ENCODE measurements at places on chromosomes 7 and 10.

GRCh38 chr7:53596230-53596629 lies 560.8 kb downstream of the POM121L12 start:
- DNase-seq = no peak

DNA sequence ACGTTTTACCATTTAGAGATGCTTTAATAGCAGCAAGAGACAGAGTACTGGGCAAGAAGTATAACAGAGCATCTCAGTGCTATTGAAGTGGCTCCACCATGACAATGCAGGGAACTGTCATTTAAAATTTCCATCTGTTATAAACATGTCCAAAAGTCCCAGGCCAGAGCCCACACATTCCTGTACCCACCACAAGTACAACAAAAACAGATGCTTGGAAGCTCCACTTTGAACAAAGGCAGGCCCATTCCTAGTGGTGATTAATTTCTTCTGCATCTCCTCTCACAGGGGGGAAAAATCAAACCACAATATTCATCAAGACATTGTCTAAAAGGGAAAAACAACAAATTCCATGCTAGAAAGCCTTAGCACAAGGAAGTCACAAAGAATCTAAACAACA lies 627.9 kb downstream of the PARD3 start:
- DNase-seq = no peak

DNA sequence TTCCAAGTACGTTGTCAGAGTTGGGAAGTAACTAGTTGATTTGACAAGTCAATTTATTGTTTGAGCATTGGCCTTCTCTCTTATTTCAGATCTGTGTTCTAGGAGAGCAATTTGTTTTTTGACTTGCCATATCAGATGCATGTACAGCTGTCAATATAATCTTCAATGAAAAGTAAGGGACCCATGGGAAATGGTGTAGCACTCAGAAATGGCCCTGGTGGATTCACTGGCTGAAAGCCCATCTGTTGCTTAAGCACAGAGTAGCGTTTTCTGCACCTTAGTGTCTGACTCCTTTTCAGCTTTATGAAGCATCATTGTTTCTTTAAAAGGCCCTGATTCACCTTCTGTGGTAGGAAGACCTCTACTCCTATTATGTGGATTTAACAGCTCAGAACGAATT lies 10.2 kb downstream of the GARS1 start:
- no peak for DNase-seq

GRCh38 chr7:150931199-150931869 lies 46.8 kb downstream of the KCNH2 start:
- DNase-seq = no peak

GRCh38 chr10:70455213-70455630 lies 13.7 kb upstream of the NODAL start:
- no peak for DNase-seq

- no peak for DNase-seq
These were observed 48.6 kb downstream of the CLEC2L start for GRCh38 chr7:139572071-139572470.

GRCh38 chr7:124351950-124352349 lies 319.1 kb upstream of the TMEM229A start:
- DNase-seq = no peak

GRCh38 chr7:128705891-128706333 lies 33.2 kb upstream of the CALU start:
- no peak for DNase-seq

- no peak for DNase-seq
These were observed 311.9 kb downstream of the GRM8 start for GRCh38 chr7:126940723-126941307.

GRCh38 chr10:124403548-124403947 lies 15.2 kb downstream of the OAT start:
- no peak for DNase-seq

DNA sequence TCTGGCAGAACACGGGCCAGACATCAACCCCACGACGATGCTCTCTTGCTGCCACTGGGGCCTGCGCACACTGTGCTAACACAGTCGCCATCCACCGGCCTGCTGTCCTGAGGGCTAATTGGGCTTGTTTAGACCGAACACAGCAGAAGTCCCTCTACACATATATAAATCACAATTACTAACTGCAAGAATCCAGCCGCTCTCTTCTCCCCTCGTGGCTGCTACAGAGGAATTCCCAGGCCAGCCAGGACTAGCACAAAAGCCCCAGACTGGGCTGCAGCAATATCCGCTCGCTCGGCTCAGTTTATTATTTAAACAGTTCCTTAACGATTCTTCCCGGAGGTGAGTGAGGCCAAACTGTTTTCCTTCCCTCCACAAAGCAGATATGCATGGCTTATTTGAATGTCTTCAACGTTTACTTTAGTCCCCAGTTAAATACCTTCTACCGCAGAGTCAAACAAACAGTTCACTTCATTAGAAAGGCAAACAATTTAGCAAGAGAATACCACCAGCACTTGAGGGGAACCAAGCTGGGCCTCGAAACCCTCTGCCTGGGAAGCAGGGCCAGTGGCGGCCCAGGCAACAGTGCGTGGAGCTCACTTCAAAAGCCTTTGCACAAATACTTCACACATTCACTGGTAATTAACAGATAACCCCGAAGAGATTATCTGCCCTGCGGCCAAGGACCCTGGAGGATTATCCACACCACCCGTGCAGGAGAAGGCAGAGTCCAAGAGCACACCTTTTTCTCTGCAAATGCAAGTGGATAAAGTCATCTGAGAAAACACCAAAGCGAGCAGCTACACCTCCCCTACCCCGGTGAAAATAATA lies 145.3 kb downstream of the GLI3 start:
- no peak for DNase-seq

DNA sequence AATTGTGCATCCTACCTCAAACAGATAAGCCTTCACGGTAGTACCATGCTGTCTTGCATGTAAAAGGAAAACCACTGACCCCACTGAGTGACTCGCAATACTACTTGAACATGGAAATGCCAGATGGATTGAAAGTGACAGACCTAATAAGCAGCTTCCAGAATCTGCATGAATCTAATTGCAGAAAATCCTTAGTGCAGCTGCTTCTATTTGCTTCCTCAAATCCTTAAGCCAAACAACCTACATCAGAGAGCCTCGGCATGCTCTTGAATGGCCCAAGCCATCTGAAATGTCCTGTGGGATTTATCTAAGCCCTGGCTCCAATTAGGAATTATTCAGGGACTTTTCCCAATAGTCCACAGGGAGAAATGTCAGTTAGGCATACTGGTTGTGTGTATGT lies 509.5 kb upstream of the CELF2 start:
- DNase-seq = no peak

- no peak for DNase-seq
These were observed 37.0 kb upstream of the DNAJB6 start for GRCh38 chr7:157299613-157300368.

DNA sequence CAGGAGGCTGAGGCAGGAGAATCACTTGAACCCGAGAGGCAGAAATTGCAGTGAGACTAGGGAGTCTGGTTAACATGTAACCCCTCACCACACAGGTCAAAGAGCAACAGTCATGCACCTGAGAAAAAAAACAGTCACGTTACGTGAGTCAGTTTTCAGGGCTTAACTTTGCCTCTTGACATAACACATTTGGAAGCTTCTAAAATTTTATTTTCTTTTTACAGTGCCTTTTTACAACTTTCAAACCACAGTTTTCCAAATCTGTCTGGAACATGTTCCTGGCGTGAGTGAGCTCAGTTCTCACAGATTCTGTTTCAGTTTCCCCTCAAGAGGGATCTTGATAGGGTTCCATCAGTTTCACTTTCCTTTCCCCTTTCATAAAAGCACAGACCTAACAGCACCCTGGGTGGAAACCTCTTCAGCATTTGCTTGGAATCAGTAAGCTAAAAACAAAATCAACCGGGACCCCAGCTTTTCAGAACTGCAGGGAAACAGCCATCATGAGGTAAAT lies 4.4 kb downstream of the IFIT3 start:
- no peak for DNase-seq

- peak; percentile 52 for DNase-seq
These were observed 1.1 kb downstream of the TTYH3 start for GRCh38 chr7:2632733-2633537.

GRCh38 chr10:74612195-74612594 lies 214.2 kb upstream of the KAT6B start:
- DNase-seq = no peak

DNA sequence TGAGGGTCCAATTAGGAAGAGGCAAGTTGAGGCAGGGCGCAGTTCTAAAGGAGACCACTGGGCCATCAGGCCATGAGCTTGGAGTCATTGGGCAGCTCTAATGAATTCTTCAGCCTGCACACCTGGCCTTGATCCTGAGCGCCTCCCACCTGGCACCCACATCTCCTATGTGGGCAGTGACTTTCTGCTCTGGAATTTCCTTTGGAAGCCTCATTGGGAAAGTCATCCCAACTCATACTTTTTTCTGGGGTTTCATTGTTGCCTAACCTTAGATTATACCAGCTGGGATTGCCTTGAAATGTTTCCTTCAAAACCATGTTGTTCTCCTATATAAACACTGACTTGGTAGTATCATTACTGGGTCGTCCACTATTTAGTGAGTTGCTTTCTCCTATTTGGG lies 54.1 kb downstream of the PLPP4 start:
- no peak for DNase-seq

GRCh38 chr7:36827726-36828703 lies 103.7 kb upstream of the AOAH start:
- no peak for DNase-seq

GRCh38 chr10:75283671-75284470 lies 48.1 kb upstream of the COMTD1 start:
- no peak for DNase-seq

DNA sequence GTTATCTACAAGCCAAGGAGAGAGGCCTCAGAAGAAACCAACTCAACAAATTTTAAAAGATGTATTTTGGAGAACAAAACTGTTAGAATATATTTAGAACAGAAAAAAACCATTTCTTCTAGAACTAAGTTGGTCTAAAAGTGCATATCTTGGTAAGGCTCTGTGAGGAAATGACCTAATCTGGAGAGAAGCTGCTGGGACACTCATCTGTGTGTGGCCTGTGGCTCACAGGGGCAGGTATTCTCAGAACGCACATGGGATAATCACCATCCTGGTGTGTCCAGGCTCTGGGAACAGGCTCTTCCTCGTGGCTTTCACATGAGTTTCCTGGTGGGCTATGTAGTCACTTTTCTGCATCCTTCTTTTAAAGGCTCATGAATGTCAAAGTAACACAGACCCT lies 38.1 kb upstream of the PRSS1 start:
- DNase-seq = no peak

DNA sequence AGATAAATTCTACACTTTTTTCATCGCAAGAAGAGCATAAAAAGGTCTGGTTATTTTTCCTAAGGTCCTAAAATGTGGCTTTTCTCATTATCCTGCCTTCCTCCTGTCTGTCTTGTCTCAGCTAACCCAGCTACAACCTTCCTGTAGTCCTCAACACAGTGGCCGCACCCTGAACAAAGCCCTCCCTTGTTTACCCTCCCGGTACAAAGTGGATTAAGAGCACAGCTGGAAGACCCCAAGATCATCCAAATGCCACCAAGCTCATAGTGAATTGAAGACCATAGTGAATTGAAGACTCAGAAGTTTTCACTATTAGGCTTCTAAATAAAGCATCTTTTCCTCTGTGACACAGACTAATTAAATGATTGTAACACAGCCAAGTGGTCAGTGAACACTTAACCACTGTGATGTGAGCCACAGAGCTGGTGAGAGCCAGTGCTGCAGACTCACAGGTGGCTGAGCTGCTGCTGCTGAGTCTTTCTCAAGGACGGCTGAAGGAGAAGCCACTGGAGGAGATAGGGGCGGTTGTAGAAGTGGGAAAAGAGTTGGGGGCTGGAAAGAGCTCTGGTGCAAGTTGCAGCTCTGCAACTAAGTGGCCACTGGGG lies 123.6 kb downstream of the ATXN7L1 start:
- DNase-seq = no peak

- no peak for DNase-seq
These were observed 16.3 kb downstream of the ARHGAP12 start for GRCh38 chr10:31912289-31912688.

GRCh38 chr7:114930107-114930661 lies 8.3 kb downstream of the MDFIC start:
- no peak for DNase-seq

DNA sequence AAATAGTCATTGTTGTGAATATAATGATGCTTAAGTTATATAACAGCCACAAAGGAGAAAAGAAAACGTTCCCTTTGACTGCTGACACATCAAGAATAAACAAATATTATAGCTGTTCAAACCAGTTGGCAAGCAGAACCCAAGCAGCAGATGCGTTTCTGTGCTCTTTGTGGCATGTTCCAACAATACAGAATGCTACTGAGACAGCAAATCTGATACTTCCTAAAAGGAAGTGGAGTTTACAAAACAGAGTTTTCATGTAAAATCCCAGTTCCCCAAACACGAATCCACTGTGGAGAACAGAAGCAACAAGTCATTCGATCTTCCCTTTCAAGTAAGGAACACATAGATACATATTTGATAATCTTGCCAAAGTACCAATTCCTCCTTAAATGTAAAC lies 170.9 kb upstream of the ASAH2 start:
- DNase-seq = no peak

DNA sequence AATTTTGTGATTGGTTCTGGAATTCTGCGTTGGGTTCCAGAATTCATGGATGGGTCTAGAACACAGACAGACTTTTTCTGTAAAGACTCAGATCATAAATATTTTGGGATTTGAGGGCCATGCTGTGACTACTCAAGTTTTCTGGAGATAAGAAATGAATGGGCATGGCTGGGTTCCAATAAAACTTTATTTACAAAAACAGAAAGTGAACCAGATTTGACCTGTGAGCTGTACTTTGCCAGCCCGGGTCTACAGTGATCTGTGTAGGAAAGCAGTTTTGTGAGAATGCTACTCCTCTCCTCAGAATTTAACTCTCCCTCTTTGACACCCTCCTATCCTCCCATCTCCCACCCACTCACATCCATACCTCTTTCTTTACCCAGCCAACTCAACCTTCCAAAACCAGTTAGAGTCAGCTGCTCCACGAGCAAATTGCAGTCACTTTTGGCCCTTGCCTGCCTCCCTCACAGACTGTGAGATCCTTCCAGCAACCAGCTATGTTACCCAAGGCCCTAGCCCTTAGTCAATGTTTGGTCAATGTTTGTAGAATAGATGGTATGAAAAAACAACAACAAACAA lies 312.8 kb upstream of the ZMIZ1 start:
- no peak for DNase-seq

- DNase-seq = no peak
These were observed 191.4 kb downstream of the NSUN6 start for GRCh38 chr10:18460032-18460431.

DNA sequence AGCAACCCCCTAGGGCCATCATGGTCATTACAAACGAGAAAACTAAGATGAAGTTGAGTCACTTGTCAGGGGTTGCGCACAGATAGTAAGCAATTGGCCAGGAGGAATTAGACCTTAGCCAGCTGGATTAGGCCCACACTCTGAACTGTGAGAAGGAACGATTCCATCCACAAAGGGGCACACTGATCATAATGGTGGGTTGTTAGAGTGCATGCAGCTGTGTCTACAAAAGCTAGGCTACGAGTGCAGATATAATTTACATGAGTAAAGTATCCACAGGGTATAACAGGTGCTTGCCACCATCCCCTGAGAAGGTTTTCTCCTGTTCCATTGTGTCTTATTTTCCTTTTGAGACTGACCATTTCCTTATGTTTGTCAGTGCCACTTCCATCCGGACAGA lies 16.6 kb upstream of the FAM170B start:
- no peak for DNase-seq

- DNase-seq = no peak
These were observed 272.2 kb downstream of the SNX13 start for GRCh38 chr7:17668122-17668521.

GRCh38 chr10:132878091-132878729 lies 64.2 kb downstream of the CFAP46 start:
- DNase-seq = no peak

All from gastrocnemius medialis (tissue), 4 donors.